ENCODE measurements at places on chromosomes 3 and 15. TPM values are rescaled to one million over a fixed set of nuclear protein-coding genes. Genes with fewer than 3 reads are reported as not detected.

DNA sequence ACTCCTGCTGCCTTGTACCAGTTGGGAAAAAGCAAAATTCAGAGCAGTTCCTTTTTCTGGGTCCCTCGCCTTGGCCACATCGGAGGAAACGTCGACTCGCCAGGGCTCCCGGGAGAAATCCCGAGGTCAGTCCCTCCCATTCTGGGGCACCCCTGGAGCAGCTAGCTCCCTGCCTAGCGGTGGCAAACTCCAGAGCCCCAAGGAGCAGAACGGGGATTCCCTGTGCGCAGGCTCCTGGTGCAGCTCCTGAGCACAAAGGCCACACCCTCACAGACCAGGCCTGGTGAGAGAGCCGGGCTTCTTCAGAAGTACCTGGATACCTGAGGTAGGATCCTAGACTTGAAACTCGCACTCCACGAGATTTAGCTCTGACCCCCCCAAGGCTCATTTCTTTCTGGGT lies 2.6 kb downstream of the LRRC3B start:
- H3K4me3 ChIP-seq: no peak overlapping the region
- no peak for DNase-seq
- peaks cover 31% of the 10 kb centered on the region for H3K27me3 ChIP-seq
- no peaks in the 10 kb centered on the region for H3K36me3 ChIP-seq
- peaks cover 7% of the 10 kb centered on the region for H3K4me1 ChIP-seq

DNA sequence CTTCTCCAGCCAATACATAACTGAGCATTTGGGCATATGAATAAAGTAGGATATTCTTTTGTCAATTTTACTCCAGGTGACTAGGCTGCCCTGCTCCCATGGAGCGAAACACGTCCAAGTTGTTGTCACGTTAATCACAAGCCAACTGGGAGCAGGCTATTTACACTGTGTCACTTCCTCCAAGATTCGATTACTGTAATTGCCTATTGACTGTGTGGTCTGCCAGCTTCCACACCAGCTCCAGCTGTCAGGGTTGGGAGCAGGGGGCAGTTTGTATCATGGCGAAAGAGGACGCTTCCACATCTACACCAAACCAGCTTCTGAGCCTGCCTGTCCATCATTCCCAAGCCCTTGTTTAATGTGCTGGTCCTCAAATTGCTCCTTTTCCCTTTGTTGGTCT lies 89.2 kb upstream of the RORA start:
- no peaks in the 10 kb centered on the region for H3K36me3 ChIP-seq
- DNase-seq: no peak
- H3K27ac ChIP-seq: no peak overlapping the region
- no peak overlapping the region for H3K4me3 ChIP-seq
- no peaks in the 10 kb centered on the region for H3K27me3 ChIP-seq

- no peak overlapping the region for H3K27ac ChIP-seq
- H3K36me3 ChIP-seq: no peaks in the 10 kb centered on the region
- no peak overlapping the region for H3K4me3 ChIP-seq
- peaks cover 23% of the 10 kb centered on the region for H3K27me3 ChIP-seq
- no peak for DNase-seq
These were observed 8.6 kb upstream of the ST8SIA2 start for GRCh38 chr15:92385096-92385495.

- H3K36me3 ChIP-seq: no peaks in the 10 kb centered on the region
- H3K4me3 ChIP-seq: no peak overlapping the region
- peaks cover 76% of the 10 kb centered on the region for H3K4me1 ChIP-seq
- H3K27ac ChIP-seq: no peak overlapping the region
- DNase-seq: no peak
- H3K27me3 ChIP-seq: no peaks in the 10 kb centered on the region
These were observed 55.0 kb downstream of the SMAD6 start for GRCh38 chr15:66757030-66757429.

DNA sequence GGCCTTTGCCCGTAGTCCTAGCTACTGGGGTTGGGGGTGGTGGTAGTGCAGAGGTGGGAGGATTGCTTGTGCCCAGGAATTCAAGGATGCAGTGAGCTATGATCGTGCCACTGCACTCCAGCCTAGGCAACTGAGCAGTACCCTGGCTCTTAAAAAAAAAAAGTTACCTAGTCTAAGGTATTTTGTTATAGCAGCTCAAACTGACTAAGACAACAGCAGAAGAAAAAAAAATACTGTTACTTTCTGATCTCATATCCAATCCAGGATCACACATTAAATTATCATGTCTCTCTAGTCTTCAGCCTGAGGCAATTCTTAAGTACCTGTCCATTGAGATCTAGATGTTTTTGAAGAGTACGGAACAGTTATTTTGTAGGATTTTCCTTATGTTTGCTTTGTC lies 39.8 kb downstream of the PDE8A start:
- no peaks in the 10 kb centered on the region for H3K27me3 ChIP-seq
- peaks cover 21% of the 10 kb centered on the region for H3K4me1 ChIP-seq
- H3K27ac ChIP-seq: no peak overlapping the region
- no peaks in the 10 kb centered on the region for H3K36me3 ChIP-seq
- DNase-seq: no peak

DNA sequence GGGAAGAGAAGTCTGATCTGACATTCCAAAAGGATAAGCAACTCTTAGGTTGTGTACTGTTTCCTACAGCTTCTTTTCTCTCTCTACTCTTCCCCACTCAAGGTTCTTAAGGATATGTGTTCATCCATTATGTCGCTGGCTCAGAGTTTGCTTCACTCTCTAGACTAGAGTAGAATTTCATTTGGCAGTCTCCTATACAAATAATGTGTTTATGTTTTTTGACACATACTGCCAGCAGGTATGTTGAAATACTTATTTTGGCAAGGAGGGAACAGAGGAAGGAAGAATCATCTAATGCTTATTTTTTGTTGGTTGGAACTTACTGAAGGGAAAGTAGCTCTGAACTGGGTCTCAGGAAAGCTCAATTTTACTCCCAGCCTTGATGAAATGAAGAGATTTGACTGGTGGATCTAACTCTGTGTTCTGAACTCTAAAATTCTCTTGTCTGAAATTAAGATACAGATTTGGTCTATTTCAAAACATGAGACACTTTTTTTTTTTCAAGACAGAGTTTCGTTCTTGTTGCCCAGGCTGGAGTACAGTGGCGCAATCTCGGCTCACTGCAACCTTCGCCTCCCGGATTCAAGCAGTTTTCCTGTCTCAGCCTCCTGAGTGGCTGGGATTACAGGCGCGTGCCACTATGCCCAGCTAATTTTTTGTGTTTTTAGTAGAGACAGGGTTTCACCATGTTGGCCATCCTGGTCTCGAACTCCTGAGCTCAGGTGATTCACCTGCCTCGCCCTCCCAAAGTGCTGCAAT lies 7.6 kb upstream of the EMC3 start:
- H3K36me3 ChIP-seq: no peaks in the 10 kb centered on the region
- no peak overlapping the region for H3K4me3 ChIP-seq
- H3K4me1 ChIP-seq: no peaks in the 10 kb centered on the region

DNA sequence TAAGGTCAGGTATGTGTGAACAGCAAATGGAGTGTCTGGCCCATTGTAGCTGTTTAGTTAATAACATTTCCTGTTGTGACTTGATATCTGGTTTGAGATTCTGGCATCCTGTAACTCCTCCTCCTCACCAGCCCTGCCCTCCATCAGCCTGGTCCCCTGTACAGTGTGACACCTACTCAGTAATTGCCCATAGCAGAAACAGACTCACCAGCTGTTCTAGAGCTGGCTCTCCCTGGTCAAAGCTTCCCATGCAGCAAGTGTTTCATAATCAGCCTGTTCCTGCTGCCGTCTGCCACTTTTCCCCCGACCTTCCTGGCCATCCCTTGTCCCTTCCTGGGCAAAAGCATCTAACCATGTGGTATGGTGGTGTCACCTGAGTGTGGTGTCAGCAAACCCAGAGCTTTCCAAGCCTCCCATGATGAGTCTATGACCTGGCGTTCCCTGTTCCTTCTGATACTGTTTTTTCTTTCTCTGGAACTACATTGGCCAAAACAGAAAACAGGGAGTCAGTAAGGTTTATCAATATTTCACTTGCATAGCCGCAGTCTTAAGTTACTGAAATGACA lies 55.4 kb downstream of the B3GALNT1 start:
- no peaks in the 10 kb centered on the region for H3K4me1 ChIP-seq
- no peak overlapping the region for H3K4me3 ChIP-seq
- H3K27me3 ChIP-seq: no peaks in the 10 kb centered on the region
- DNase-seq: no peak
- no peaks in the 10 kb centered on the region for H3K36me3 ChIP-seq
- no peak overlapping the region for H3K27ac ChIP-seq

DNA sequence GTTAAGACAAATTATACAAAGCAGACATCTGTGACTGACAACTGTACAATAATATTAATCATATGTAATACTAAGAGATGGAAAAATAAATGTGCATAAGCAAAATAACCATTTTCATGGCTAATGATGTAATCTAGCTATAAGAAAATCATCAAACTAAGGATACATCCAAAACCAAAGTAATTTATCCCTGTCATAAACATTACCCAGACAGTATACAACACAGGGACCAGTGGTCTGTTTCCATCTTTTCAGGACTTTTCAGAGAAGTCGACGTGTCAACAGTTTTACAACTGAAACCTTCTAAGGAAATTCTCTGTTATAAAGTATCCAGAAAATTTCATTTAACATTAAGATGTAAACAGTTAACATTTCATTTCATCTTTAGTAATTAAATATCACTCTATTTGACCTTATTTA lies 11.0 kb downstream of the THBS1 start:
- no peak for DNase-seq
- no peak overlapping the region for H3K27ac ChIP-seq
- H3K4me3 ChIP-seq: no peak overlapping the region
- no peaks in the 10 kb centered on the region for H3K27me3 ChIP-seq
- peaks cover 96% of the 10 kb centered on the region for H3K36me3 ChIP-seq

GRCh38 chr15:77144026-77144425 lies 73.1 kb upstream of the TSPAN3 start:
- peak overlapping the region; percentile 48 for H3K27ac ChIP-seq
- no peak overlapping the region for H3K4me3 ChIP-seq
- H3K27me3 ChIP-seq: no peaks in the 10 kb centered on the region

DNA sequence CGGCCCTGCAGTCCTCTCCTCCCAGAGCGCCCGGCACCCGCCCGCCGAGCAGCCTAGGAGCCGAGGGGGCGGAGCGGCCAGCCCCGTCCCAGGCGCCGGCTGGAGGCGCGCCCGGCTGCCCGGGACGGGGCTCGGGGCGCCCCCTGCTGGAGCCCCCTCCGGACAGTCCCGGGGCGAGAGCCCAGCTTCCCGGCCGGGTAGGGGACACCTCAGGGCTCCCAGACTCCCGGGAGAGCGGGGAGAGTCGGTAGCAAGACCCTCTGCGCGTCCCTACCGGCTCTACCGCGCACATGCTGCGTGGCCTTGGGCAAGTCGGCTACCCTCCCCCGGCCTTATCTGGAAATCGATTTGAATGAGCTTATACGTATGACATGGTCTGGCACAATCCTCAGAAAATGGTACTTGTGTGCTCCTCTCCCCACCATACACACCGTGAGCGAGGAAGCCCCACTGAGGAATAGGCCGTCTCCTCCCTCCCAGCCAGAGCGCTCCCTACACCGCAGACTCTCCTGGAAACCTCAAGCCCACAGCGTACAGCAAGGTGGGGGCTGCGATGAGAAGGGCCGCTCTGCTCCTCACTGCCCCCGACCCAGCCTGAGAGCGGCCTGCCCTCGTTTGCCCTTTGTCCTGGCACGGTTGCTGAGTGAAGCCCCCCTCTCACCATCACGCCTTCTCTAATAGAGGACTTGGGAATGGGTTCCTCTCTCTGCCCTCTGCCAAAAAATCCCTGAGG lies at the start of gene DAPK2:
Gene DAPK2, minus strand, starts transcription at position 65 of the 733 bp plus-strand sequence. CDS start 6,224 bp downstream, outside the sequence.
- peak within 1 kb of the TSS; percentile 53 for H3K27ac ChIP-seq
- H3K4me1 ChIP-seq: peaks cover 14% of the 10 kb centered on the region
- no peaks in the 10 kb centered on the region for H3K27me3 ChIP-seq
- H3K4me3 ChIP-seq: peak within 1 kb of the TSS; percentile 61
- DNase-seq: peak; percentile 91

GRCh38 chr15:65580287-65580686 lies 30.6 kb downstream of the INTS14 start:
- H3K4me3 ChIP-seq: no peak overlapping the region
- no peaks in the 10 kb centered on the region for H3K4me1 ChIP-seq
- no peaks in the 10 kb centered on the region for H3K27me3 ChIP-seq
- peaks cover 80% of the 10 kb centered on the region for H3K36me3 ChIP-seq
- no peak overlapping the region for H3K27ac ChIP-seq
- no peak for DNase-seq

GRCh38 chr3:29335438-29335837 lies 54.6 kb downstream of the RBMS3 start:
- H3K4me3 ChIP-seq: peak overlapping the region; percentile 28
- H3K27me3 ChIP-seq: no peaks in the 10 kb centered on the region
- H3K4me1 ChIP-seq: peaks cover 37% of the 10 kb centered on the region

DNA sequence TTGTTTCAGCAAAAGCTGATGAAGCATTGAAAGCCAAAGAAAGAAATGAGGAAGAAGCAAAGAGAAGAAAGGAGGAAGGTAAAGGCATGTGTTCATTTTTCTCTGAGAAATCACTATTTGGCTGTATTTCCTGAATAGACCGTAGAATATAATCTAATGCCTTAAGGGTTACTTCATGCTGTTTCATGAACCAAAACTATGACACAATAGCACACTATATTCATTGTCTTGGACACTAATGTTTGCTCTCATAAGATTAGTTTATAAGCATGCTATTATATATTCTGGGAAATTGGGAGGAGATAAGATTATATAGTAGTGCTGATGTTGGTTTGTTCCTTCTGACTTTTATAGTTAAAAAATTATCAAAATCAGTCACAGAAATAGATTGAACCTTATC lies 110.1 kb upstream of the MLF1 start:
- no peaks in the 10 kb centered on the region for H3K27me3 ChIP-seq
- no peaks in the 10 kb centered on the region for H3K36me3 ChIP-seq
- DNase-seq: no peak

- H3K4me3 ChIP-seq: no peak overlapping the region
- DNase-seq: no peak
- H3K4me1 ChIP-seq: peaks cover 13% of the 10 kb centered on the region
- H3K36me3 ChIP-seq: no peaks in the 10 kb centered on the region
These were observed 9.7 kb downstream of the RBMS3 start for GRCh38 chr3:29290596-29290995.

GRCh38 chr3:194272221-194272620 lies 78.9 kb downstream of the CPN2 start:
- DNase-seq: peak; percentile 50
- H3K27me3 ChIP-seq: no peaks in the 10 kb centered on the region
- H3K27ac ChIP-seq: no peak overlapping the region
- no peaks in the 10 kb centered on the region for H3K36me3 ChIP-seq
- peaks cover 50% of the 10 kb centered on the region for H3K4me1 ChIP-seq
- no peak overlapping the region for H3K4me3 ChIP-seq

CLSTN2 gene
- total RNA-seq: 3.0 TPM

GPR156 gene
- total RNA-seq: 0.09 TPM

MRAS gene
- 79.4 TPM for total RNA-seq

IMPG2 gene
- total RNA-seq: 0.29 TPM

GP9 gene
- 1.2 TPM for total RNA-seq

SCN11A gene
- total RNA-seq: 0.14 TPM

SEMA3G gene
- total RNA-seq: 27.6 TPM

APEH gene
- 88.5 TPM for total RNA-seq
